ENCODE measurements at places on chromosomes 5 and 9. TPM values are rescaled to one million over a fixed set of nuclear protein-coding genes. Genes with fewer than 3 reads are reported as not detected.
A peak's percentile ranks its signal among the peaks of the same experiment; 100 is the strongest.

Gene NMUR2
- total RNA-seq, result not detected

Gene CDH9
- not detected for total RNA-seq

Gene PCA3
- not detected for total RNA-seq

Gene IL5
- total RNA-seq, result not detected

Gene ADRB2
- total RNA-seq, result 0.04 TPM

Gene CFAP77
- not detected for total RNA-seq

Gene PCDH1
- total RNA-seq, result 3.6 TPM

DNA sequence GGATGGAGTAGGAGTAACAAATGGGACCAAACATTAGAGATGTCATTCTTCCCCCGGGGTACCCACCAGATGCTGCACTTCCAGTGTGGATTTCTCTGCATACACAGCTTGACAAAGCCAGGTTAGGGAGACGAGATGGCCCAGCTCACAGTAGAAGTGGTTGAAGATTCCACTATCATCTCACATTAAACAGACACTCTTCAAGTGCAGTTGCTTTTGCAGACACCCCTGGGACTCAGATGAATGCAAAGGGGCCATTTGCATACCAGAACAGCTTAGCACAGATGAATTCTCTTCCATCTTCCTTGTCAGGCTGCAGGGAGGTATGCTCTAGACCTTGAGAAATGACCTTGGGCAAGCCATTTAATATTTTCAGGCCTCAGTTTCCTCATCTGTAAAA is 12.6 kb upstream of the C5orf58 start:
- DNase-seq, result no peak
- H3K27me3 ChIP-seq, result peaks cover 5% of the 10 kb centered on the region
- H3K36me3 ChIP-seq, result no peaks in the 10 kb centered on the region
- H3K27ac ChIP-seq, result no peak overlapping the region
- no peak overlapping the region for H3K4me3 ChIP-seq

DNA sequence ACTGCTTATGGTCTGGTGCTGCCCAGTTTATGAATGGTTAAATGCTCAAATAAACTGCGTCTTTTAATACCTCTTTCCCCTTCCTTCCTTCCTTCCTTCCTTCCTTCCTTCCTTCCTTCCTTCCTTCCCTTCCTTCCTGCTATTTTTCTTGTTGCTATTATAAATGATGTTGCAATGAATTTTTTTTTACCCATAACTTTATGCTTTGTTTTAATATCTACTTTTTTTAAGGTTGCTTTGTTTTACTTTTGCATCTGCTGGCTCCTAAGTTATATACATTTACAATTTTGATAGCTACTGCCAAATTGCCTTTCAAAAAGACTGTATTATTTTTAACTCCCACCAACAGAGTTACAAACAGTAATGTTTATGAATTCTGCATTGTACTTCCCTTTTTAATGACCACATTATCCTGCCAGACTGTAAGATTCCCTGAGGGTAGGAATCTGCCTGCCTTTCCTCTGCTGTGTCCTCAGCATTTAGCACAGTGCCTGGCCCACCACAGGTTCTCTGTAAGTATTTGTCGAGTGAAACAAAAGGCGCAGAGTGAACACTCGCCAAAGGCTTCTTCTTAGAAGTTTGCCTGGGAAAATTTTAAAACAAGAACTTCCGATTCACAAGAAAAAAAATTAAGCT is 36.9 kb downstream of the KIF4B start:
- H3K4me1 ChIP-seq, result no peaks in the 10 kb centered on the region
- no peaks in the 10 kb centered on the region for H3K36me3 ChIP-seq
- no peaks in the 10 kb centered on the region for H3K27me3 ChIP-seq
- H3K27ac ChIP-seq, result no peak overlapping the region
- no peak for DNase-seq
- no peak overlapping the region for H3K4me3 ChIP-seq

DNA sequence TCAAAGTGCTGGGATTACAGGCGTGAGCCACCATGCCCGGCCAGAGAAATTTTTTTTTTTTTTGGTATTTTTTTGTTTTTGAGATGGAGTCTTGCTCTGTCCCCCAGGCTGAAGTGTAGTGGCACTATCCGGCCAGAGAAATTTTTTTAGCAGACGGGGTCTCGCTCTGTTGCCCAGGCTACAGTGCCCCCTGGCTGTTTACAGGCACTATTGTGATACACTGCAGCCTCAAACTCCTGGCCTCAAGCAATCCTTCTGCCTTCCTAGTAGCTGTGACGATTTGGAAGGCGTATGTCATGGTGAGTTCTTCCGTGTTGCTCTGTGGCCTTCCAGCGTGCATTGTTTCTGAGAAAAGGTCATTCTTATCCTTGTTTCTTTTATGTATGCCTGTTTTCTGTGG is 47.5 kb downstream of the CNOT6 start:
- no peak for DNase-seq
- H3K27me3 ChIP-seq, result no peaks in the 10 kb centered on the region
- H3K4me3 ChIP-seq, result no peak overlapping the region

- H3K4me3 ChIP-seq, result no peak overlapping the region
- H3K27me3 ChIP-seq, result no peaks in the 10 kb centered on the region
- H3K27ac ChIP-seq, result no peak overlapping the region
- no peak for DNase-seq
These were observed 84.0 kb downstream of the MAST4 start for GRCh38 chr5:66680221-66680620.

DNA sequence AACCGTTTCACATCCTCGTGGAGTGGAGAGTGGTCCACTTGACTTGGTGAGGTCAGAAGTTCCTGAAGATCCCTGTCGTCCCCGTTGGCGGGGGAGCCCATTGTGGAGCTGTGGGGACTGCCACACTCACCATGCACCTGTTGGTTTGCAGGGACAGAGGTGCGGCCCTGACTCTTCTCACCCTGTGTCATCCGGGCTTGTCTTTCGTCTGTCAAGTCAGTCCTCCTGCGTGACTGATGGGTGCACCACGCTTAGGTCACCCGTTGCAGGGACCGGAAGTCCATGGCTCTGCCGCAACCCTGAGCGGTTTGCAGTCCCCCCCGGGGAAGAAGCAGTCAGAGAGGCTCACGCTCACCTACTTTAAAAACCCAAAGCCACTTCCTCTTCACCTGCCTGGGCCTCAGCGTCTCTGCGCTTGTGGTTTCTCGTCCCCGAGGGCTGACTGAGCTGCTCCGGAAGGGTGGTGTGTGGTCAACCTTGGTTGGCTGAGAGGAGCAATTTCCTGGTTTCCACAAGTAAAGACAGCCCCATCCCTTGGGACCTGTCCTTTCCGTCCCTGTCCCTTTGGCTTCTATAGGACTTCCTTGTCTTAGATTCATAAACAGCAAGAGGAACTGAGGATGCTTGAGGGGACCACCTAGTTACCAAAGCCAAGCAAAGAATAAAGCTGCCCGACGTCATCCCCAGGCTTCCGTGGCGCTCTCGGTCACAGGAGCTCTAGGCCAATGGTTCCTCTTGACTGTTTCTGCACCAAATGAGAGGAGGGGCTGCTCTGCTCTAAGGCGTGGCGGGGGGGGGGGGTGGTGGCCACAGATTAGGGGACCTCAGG is 53.2 kb downstream of the USP20 start:
- H3K4me3 ChIP-seq, result peak overlapping the region; percentile 48
- H3K27ac ChIP-seq, result peak overlapping the region; percentile 91
- peaks cover 53% of the 10 kb centered on the region for H3K4me1 ChIP-seq
- DNase-seq, result peak; percentile 70

DNA sequence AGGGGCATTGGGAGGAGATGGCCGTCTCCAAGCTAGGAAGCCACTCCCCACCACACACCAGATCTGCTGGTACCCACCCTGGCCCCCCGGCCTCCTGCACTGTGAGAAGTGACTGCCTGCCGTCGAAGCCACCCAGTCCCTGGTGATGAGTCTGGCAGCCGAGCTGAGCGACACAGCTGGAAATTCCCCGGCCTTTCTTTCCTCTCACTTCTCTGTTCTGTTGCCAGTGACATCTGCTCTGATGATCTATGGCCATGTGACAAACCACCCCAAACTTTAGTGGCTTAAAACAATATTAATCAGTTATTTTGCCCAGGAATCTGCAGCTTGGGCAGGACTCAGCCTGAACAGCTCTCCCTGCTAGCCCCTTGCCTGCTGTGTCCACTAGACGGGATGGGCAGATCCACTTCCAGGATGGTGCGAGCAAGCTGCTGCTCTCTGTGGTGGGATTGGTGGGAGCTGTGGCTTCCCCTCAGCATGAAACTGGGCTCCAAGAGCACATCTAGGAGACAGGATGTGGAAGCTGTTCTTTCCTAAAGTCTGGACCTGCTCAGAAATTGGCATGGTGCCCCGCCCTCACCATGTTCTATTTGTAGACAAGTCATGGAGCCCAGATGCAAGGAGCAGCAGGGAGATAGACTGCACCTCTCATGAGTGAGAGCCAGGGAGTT is 211.2 kb downstream of the GADD45G start:
- DNase-seq, result no peak
- no peak overlapping the region for H3K4me3 ChIP-seq
- peaks cover 8% of the 10 kb centered on the region for H3K27me3 ChIP-seq
- H3K27ac ChIP-seq, result no peak overlapping the region

DNA sequence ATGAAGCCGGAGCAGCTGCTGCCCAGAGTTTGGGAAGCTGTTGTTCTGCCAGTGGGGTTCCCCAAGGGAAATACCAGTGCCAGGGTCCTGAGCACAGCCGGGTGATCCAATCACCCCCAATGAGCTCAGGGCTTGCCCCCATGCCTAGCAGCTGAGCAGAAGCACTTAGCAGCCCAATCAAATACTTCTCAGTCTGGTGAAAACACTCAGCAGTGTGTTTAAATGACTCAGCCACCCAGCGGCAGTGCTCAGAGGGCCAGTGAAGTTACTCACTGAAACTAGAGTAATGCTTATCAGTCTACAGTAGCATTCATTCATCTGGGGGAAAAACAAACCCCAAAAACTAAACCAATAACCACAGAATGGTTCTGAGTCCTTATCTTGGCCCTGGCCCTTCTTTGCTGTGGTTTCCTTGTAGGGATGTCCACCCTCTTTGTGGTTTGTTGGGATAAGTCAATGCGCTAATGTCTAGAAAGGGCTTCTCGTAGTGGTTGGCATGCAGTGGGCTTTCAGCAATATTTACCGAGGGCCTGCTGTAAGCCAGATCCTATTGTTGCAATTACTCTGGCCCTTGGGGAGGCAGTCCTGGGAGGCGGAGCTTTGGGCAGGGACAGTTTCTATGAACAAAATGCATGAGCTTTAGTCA is 43.1 kb downstream of the LHX2 start:
- H3K4me3 ChIP-seq, result no peak overlapping the region
- no peak overlapping the region for H3K27ac ChIP-seq
- peak; percentile 20 for DNase-seq
- no peaks in the 10 kb centered on the region for H3K4me1 ChIP-seq
- no peaks in the 10 kb centered on the region for H3K36me3 ChIP-seq

DNA sequence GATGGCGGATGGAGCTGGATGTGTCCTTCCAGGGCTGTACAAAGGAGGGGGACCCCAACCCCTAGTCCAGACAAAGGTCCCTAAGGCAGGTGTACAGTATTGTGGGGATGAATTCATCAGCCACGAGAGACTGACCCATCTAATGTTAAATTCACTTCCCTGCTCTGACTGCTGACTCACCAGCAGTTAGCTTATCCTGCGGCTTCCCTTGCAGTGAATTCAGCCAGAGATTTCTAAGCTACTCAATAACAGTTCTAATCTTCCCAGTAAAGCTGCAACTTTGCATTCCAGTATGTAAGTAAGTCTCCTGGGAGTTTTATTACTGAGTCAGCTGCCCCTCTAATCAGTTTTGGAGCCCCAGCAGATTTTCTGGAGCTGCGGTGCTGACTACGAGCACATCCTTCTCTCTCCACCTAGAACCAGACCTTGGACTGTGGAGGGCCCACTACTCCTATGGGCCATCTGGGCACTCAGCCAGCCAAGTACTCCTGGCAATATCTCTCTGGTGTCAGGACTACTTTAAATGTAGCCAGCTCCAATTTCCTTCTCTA is 16.1 kb downstream of the B4GALT1 start:
- H3K4me1 ChIP-seq, result peaks cover 20% of the 10 kb centered on the region
- no peaks in the 10 kb centered on the region for H3K27me3 ChIP-seq
- H3K36me3 ChIP-seq, result no peaks in the 10 kb centered on the region
- peak; percentile 68 for DNase-seq
- peak overlapping the region; percentile 50 for H3K27ac ChIP-seq

DNA sequence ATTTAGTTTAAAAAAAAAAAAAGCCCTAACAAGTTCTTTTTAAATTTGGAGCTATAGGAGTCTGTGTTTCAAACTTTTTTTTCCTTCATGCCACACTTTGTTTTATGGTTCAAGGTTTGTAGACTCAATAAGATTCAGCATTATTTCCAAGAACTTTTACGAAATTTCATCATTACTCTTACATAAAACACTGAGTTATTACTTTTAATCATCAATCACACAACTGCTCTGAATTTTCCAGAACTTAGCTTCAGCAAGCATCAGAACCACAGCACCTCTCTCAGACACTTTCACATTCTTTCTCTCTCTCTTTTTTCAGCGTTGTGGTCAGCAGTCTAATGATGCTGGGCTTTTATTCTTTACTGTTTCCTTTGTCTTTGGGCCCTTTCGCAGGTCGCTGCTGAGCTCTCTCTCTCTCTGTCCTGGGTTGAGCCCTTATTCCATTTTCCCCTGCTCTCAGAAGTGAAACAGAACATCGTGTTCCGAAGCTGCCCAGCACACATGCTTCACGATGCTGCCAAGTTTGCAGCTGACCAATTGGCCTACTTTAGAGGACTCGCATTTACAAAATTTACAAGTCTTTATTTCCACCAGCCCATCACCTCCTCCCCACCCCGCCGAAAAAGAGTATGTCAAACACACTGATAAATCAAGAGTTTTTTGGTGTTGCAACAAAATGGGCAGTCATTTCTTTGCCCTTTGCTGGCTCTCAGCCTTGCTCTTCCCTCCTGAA is 44.6 kb upstream of the PIK3R1 start:
- no peak overlapping the region for H3K4me3 ChIP-seq
- DNase-seq, result no peak
- no peaks in the 10 kb centered on the region for H3K4me1 ChIP-seq
- peaks cover 6% of the 10 kb centered on the region for H3K27me3 ChIP-seq
- no peaks in the 10 kb centered on the region for H3K36me3 ChIP-seq

DNA sequence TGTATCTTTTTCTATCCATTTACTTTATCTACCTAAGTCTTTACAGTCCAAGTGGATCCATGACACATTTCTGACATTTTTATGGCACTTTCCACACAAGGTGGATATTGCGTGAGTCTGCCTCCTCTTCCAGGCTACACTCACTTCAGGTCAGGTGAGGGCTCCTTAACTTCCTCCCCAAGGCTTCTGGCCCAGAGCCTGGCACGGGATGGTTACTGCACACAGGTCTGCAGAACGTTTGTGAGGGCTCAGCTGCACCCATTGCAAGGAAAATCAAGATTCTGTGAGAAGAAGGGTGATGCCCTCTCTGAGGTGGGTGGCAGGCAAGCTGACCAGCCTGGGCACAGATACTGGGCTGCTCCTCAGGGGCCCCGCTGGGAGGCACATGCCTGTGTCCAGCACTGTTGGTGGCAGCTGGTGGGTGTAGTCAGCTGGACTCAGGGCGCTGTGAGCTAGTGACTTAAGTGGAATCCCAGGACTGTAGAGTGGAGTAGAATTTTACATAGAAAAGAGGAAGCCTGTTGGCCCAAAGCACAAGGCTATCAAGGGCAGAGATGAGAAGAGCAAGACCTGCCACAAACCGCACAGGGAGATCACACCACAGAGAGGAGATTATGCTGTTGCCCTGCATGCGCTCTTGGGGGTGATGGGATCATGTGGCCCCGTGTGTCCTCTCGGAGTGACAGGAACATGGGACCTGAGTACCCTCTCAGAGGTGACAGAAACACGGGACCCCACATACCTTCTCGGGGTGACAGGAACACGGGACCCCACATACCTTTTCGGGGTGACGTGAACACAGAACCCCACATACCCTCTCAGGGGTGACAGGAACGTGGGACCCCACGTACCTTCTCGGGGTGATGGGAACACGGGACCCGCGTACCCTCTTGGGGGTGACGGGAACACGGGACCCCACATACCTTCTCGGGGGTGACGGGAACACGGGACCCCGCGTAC is 21.3 kb downstream of the AHRR start:
- H3K4me1 ChIP-seq, result peaks cover 16% of the 10 kb centered on the region
- no peaks in the 10 kb centered on the region for H3K36me3 ChIP-seq
- no peak overlapping the region for H3K27ac ChIP-seq
- peaks cover 14% of the 10 kb centered on the region for H3K27me3 ChIP-seq
- no peak overlapping the region for H3K4me3 ChIP-seq
